ENCODE measurements at places on chromosomes 3 and 15.

GRCh38 chr15:101534376-101534970 is 45.0 kb upstream of the PCSK6 start:
- DNase-seq = no peak

GRCh38 chr3:14290631-14291385 is 111.6 kb upstream of the SLC6A6 start:
- DNase-seq = no peak

GRCh38 chr3:14204515-14205284 is 26.1 kb downstream of the LSM3 start:
- no peak for DNase-seq

GRCh38 chr3:51799879-51800749 is 21.1 kb upstream of the IQCF6 start:
- peak; percentile 33 for DNase-seq

DNA sequence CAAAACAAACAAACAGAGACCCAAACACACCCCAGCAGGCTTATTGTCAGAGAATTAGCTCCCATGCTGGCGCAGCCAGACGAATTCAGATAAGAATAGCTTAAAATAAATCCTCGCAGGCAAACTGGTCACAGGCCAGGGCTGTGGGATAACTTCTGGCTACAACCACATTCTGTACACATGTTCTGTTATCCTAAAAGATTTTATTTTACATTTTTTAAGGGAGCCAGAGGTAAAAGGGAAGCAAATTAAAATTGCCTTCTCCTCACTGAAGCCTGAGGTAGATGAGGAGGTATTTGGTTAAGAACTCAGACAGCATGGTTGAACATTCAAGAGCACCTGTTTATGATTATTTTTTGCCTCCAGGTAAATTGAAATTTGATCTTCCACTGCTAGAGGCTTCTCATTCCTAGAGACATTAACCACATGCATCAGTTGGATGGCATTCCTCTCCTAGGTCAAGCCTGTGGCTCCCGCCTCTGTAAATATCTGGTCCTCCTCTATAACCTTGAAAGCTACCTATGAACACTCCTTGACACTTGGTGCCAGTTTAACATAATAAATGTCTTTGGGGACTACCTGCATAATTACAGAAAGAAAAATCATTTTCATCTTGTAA is 190.3 kb downstream of the SATB1 start:
- DNase-seq = no peak

DNA sequence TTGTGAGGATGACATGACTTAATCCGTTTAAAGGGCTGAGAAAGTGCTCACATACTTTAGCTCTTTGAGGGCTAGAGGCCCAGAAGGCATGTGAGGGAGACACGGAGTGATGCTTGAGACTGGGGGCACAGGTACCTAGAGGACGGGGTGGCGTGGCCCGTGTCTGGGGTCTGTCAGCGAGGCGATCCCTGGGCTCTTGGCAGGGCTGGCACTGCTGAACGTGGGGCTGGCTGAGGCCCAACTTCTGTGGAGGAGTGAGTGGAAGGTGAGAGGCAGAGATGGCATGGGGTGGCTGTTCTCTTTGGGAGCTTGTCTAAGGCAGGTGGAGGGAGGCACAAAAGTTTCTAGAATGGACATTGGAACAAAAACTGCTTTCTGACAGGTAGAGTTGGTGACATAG is 9.5 kb downstream of the SEMA4B start:
- no peak for DNase-seq

DNA sequence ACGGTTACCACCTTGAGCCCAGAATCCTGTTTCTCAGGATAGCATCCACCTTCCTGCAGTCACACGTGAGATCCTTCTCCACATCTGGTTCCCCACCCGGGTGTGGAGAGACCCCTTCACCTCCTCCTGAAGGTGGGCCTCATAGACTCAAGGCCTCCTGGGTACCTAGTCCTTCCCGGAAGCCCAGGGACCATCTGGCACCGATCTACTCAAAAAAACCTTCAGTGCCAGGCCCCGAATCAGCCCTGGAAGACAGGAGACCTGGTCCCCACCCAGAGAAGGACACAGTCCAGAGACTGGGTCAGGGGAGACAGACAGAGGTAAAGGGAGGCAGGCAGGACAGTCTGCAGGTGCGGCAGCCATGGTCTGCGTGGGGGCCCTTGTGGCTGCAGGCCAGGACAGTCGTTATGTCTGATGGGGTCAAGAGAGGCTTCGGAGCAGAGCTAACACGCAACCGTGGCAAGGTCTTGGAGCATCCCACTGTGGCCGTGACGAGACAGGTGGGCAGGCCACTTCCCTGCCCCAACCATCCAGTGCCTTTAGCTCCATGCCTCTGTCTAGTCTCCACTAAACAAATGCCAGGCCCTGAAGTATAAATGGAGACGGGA is 112.2 kb upstream of the ABHD17C start:
- no peak for DNase-seq

DNA sequence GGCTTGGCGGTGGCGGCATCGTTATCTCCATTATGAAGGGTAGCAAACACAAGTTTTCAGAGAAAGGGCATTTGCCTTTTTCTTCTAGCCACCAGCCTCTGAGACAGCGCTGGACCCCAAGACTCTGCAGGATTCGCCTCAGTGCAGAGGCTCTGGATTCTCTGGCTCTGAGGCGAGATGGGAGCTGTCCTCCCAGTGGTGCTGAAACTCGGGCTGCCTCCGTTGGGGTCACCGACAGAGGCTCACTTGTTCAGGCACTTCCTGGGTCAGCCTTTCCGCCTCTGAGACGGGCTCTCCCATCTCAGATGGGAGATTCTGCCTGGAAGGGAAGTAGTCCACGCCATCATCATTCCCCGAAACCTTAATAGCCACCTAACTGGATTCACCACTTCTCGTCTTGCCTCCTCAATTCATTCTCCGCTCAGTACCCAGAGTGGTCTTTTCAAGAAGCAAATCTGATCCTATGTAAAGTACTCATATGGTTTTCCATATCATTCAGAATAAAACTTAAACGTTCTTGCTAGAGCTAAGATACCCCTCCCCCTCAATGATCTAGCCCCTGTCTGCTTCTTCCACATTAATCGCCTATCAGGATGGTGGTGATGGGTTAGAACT is 76.9 kb downstream of the RHCG start:
- peak; percentile 20 for DNase-seq

GRCh38 chr3:101020351-101021015 is 27.3 kb upstream of the ABI3BP start:
- no peak for DNase-seq

DNA sequence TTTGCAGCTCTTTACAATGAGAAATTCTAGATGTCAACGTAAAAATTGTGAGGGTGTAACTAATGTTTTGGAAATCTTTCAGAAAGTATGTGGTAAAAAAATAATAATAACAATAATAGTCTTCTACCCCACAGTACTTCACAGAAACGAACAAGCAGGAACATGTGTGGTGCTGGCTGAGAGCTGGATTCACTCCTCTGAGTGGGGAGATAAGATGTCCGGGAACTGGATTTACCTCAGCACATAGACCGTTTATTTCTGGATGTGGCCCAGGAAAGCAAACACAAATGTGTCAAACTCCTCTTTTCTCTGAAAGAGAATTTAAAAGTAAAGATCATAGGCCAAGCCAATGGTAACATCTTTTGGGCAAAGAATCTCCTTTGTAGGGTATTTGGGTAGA is 103.4 kb downstream of the SLC49A4 start:
- no peak for DNase-seq

- DNase-seq = peak; percentile 46
Measured at GRCh38 chr15:85730001-85730820, 64.5 kb downstream of the KLHL25 start.

DNA sequence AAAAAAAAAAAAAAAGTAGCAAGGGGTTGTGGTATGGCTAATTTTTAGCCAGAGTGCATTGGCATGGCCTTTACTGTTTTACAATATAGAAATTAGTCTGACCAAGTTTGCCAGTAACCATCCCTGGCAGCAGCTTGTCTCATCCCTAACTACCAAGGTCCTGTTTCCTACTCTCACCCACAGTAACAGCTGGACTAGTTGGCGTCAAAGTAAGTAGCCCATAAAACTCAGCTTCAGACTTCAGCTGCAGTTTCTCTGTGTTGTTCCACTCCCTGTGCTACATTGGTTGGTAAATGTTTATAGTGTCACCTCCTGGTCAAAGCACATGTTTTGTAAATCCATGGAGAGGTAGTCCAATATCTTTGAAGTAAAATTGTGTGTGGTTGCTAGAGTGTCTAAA is 691.3 kb downstream of the ZPLD1 start:
- DNase-seq = no peak

DNA sequence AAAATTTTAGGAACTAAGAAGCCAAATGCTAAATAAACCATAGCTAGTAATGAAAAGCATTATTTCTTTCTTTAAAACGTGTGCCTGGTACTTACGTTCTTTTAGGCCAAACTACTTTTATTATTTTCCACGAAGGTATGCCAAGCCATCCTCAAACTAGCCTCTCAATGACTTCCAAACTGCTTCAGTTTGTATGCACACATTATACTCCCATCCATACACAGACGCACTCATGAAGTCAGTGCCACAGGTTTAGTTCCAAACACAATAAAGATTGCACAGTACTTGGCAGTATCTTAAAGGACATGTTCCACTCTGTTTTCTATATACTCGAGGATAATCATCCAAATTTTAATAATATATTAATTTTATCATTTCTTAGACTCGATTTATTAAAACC is 609.2 kb upstream of the ZNF385D start:
- no peak for DNase-seq

DNA sequence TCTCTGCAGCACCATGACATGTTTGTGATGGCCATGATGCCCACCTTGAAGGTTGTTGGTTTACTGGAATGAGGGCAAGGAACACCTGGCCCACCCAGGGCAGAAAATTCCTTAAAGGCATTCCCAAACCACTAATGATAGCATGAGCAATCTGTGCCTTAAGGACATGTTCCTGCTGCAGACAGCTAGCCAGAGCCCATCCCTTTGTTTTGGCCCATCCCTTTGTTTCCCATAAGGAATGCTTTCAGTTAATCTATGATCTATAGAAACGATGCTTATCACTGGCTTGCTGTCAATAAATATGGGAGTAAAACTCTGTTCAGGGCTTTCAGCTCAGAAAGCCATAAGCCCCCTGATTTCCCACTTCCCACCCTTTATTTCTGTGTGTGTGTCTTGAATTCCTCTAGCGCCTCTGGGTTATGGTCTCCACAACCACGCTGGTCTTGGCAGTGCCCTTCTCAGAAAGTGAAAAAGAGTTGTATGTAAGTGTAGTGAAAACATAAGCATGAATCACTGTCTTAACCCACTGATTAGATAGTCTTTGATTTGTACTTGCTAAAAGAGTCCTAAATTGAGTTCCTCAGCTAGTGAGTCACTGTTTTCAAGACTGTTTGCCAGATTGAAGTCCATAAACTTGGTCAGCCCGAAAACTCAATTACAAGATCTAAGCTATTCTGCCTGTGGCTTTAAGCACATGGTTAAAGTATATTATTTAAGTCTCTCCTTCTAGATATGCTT is 19.0 kb upstream of the CCR2 start:
- no peak for DNase-seq

DNA sequence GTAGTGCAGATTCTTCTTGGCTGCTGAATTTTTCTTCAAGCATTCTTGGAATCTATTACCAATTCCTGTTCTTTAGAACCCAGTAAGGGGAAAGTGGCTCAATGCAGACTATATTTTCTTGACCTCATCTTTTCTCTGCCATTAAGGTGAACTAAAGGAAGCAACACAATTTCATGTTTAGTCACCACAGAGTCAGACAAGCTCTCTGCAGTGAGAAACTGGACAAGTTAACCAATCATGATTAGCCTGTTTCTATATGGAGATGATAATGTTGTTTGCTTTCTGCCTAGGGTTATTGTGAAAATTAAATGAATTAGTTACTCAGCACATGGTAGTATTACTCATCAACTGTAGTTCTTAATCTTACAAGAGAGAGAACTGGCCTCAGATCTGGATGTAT is 1075.1 kb downstream of the AGBL1 start:
- DNase-seq = no peak

DNA sequence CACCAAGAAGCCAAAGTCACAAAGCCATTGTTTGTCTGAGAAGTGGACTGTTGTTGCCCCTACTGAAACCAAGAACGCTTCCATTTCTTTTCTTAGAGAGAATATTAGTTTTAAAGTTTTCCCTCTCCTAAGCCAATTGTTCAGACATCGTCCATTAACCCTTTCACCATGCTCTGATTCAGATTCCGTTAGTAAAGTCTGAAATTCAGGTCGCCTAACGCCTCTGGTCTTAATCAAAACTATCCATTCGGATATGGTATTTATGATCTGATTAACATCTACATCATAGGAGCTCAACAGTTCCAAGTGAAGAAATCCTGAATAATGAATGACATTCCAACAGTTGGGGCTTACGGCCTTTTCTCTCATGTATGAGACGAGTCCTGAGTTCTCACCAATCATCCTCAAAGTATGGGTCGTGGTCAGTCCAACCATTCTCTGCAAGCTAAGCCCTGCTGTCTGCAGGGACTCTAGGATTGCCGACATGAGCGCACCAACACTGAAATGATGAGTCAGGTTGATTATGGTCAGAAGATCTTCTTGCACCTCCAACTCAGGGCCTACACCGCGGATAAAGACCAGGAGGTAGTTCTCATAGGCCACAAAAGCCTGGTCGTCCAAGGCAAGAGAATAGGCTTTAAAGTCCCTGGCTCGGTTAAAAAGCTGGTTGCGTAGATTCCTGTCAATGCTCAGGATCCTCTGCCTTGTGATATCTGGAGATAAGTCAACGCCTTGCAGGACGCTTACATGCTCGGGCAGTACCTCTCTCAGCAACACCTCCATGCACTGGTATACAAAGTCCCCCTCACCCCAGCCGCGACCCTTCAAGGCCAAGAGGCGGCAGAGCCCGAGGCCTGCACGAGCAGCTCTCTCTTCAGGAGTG is 767 bp downstream of the EPM2AIP1 start:
- DNase-seq = no peak

GRCh38 chr15:37019479-37020433 is 80.6 kb downstream of the MEIS2 start:
- DNase-seq = no peak

GRCh38 chr3:185507883-185508282 is 9.0 kb upstream of the TMEM41A start:
- no peak for DNase-seq

GRCh38 chr3:127524296-127524896 is 66.1 kb downstream of the TPRA1 start:
- no peak for DNase-seq

GRCh38 chr3:35659768-35660167 is 20.4 kb downstream of the ARPP21 start:
- no peak for DNase-seq

DNA sequence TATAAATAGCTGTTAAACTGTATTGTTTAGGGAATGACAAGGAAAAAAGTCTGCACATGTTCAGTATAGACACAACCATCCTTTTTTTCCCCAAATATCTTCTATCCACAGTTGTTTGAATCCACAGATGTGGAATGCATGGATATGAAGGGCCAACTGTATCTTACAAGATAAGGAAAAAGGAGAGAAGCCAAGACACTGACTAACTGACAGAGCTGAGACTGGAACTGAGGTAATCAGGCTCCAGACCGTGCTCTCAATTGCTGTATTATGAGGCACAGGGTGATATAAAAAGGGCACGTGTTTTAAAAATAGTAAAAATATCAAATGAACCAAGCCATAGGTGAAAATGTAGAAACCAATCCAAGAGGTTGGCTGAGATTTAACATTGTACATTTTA is 49.0 kb downstream of the DHX36 start:
- no peak for DNase-seq

- DNase-seq = no peak
Measured at GRCh38 chr3:128492671-128493569, at the start of gene GATA2. Gene GATA2, minus strand, starts transcription at chr3:128493201. Its CDS starts 6,170 bp downstream, at chr3:128487031.

All from activated gamma-delta T cell treated with Interleukin-2 at 50 U/mL for 16 hours (primary cell).